Stimulated activated CD4-positive, alpha-beta T cell treated with anti-CD3 and anti-CD28 coated beads, Interleukin-12 subunit alpha, Interleukin-12 subunit beta, amount 100 ng/mL, for 24 hours (primary cell): ENCODE measurements at places on chromosomes 5 and 9.

DNA sequence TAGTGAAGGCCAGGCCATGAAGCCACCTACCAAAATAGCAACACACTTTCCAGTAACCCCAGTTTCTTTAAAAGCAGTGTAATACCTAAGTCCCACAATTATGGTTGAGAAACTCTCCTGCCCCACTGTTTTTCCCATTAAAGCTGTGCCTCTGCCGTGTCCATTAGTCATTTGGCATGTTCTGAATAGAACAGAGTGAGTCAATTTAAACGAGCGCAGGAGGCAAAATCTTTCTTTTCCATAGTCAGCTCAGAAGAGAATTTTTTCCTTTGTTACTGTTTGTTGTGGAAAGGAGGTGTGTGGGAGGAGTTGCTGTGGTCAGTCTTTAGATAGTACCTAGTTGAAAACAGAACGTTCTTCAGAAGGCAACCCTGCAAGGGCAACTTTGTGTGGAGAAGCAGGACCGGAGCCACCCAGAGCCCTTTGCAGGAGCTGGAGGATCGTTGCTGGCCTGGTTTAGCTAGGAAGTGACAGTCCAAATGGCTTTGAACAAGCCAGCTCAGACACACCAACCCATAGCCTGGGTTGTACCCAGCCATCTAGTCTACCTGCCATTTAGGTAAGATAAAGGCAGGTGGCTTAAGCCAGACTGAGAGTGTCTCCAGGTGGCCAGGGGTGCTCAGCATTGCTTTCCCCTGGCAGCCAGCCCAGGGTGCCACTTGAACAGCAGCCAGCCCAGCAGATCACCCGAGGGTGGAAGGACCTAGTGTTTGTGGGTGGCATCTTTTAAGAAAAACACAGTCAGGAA lies 30.4 kb downstream of the GADD45G start:
- DNase-seq, result no peak

DNA sequence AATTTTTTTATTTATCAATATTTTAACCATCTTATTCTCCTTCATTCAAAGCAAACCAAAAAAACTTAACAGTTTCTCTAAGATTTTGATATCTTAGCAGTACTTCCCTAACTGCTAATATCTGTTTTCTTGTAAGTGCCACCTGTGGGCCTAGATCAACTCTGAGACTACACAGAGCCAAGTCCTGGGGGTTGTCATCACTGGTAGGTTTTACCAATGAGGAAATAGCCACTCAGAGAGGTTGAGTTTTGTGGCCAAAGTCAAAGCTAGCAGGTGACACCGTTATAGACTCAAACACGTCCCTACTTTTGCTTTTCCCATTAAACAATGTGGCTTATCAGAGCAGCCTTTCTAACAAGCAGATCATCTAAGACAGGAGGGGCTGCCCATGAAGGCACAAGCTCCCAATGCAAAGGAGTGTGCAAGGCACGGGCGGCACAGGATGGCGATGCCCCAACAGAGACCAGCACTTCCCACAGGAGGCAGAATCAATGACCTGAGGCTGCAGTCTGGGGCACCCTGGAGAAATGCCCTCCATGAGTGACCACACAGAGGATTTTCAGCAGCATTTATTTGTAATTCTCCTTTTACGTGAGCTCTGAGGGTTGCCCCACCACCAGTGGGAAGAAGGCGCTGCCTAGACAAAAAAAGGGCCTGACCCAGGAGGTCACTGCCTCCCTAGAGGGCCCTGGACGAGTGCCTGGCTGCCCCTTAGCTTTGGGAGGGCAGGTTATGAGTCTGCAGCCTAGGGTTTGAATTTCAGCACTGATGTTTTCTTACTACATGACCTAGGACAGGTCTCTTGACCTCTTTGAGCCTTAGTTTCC lies 7.4 kb downstream of the TBC1D2 start:
- DNase-seq, result no peak

GRCh38 chr9:113648586-113648985 lies 185.1 kb downstream of the RGS3 start:
- DNase-seq, result no peak

DNA sequence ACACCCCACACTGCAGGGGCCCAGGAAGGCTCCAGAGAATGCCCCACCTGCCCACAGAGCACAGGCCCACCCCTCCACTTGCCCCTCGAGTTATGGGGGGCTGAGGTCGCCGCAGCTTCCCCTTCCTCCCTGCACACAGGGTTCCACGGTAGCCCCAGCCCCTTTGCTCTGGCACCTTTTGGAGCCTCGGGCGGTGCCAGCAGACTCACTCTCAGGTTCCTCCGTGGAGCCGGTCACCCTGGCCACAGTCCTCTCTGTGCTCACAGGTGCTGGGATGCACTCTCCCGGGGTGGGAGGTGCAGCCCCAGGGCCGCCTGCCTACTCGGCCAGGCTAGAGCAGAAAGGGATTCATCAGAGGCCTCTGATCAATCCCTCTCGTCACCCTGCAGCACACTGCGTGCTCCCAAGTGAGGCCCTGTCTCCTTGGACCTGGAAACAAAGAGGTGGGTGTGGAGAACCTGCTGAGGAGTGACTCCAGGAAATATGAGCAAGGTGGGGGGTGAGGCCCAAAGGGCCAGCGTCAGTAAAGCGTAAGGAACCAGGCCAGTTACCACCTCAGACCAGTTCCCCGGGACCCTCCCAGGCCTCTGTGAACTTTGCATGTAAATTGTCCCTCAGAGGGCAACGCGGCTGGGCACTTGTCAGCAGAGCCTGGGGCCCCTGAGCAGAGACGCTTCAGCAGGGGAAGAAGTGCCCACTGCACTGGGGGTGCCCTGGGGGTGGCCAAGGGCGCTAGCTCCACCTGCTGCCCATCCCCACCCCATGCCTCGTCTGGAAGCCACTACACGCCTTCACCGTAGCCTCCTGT lies 167.8 kb downstream of the OLFM1 start:
- no peak for DNase-seq
